ENCODE measurements at places on chromosomes 11 and 22. TPM values are rescaled to one million over a fixed set of nuclear protein-coding genes. Genes with fewer than 3 reads are reported as not detected.

DNA sequence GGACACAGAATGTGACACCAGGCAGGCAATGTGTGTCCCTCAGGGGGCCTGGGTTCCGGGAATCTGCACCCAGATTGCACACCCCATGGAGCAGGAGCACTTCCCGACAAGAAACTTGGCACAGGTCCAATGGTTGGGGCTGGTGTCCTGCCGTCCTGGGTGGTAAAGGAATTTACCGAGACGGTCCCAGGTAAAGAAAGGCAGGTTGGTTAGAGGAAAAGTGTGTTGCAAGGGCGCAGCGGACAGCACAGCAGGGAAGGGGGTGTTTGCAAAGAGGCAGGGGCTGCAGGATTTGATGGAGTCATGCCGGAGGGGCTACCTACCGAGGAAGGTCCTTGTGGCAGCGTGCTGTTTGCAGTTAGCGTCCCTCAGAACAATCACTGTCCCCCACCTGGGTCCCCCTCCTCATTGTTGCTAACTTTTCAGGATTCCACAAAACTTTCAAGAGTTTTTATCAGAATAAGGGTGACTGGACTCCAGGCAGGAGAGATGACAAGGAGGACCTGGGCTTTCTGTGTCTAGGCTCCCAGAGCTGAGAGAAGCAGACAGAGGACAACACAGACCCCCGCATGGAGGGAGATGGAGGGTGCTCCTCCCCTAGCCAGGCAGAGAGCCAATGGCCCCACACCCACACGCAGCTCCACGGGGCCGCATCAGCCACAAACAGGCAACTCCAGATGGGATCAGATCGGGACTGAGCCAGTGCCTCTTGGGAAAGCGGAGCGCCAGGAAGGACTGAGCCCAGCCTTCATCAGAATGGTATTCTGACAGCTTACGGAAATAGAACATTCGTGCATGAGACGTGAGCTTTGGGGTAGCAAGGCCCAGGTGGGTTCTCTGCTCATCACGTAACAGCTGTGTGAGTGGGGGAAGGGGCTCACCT lies 1423.9 kb downstream of the BRD1 start:
- H3K27me3 ChIP-seq, result no peaks in the 10 kb centered on the region
- H3K27ac ChIP-seq, result no peak overlapping the region
- DNase-seq, result no peak
- H3K36me3 ChIP-seq, result no peaks in the 10 kb centered on the region
- H3K4me1 ChIP-seq, result no peaks in the 10 kb centered on the region
- H3K4me3 ChIP-seq, result no peak overlapping the region

DNA sequence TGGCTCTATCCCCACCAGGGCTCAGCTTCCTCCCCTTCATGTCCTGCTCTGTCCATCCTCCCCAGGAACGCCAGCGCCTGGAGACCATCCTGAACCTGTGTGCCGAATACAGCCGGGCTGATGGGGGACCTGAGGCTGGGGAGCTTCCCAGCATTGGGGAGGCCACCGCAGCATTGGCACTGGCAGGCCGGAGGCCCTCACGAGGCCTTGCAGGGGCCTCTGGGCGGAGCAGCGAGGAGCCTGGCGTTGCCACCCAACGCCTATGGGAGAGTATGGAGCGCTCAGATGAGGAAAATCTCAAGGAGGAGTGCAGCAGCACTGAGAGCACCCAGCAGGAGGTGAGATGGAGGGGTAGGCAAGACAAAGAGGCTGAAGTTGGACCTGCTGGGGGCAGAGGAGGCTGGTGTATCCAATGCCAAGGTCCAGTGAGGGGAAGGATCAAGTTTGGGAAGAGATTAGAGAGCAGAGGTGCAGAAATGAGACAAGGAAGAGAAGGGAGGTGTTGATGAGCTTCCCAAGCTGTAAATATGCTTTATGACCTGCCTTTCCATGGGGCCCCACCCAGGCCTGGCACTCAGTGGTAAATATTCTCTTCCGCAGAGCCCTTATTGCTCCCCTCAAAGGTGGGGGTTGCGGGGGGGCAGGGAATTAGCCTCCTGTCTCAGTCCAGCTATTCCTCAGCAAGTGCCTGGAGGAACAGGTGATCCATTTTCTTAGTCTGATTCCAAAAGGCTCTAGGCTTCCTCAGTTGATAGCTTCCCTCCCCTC lies 23.9 kb downstream of the PHLDB1 start:
- no peak for DNase-seq
- peaks cover 27% of the 10 kb centered on the region for H3K4me1 ChIP-seq
- H3K36me3 ChIP-seq, result peaks cover 79% of the 10 kb centered on the region
- H3K4me3 ChIP-seq, result no peak overlapping the region
- H3K27ac ChIP-seq, result no peak overlapping the region

GRCh38 chr22:47014636-47015345 lies 252.3 kb downstream of the TBC1D22A start:
- no peak overlapping the region for H3K27ac ChIP-seq
- H3K36me3 ChIP-seq, result peaks cover 2% of the 10 kb centered on the region
- no peak overlapping the region for H3K4me3 ChIP-seq
- H3K27me3 ChIP-seq, result no peaks in the 10 kb centered on the region

- DNase-seq, result no peak
Observed at GRCh38 chr11:130170345-130170744, 10.8 kb downstream of the ST14 start.

- no peaks in the 10 kb centered on the region for H3K4me1 ChIP-seq
- DNase-seq, result no peak
- no peaks in the 10 kb centered on the region for H3K27me3 ChIP-seq
- H3K4me3 ChIP-seq, result no peak overlapping the region
- H3K27ac ChIP-seq, result no peak overlapping the region
- H3K36me3 ChIP-seq, result no peaks in the 10 kb centered on the region
Observed at GRCh38 chr11:69752890-69753289, 22.3 kb downstream of the FGF4 start.

GRCh38 chr22:30236875-30237274 lies 9.7 kb downstream of the LIF start:
- no peaks in the 10 kb centered on the region for H3K4me1 ChIP-seq
- no peak overlapping the region for H3K4me3 ChIP-seq
- H3K27ac ChIP-seq, result no peak overlapping the region
- no peak for DNase-seq
- H3K27me3 ChIP-seq, result no peaks in the 10 kb centered on the region

The ZDHHC8 gene
- total RNA-seq, result 35.5 TPM

- no peak overlapping the region for H3K4me3 ChIP-seq
- no peaks in the 10 kb centered on the region for H3K4me1 ChIP-seq
- H3K27me3 ChIP-seq, result no peaks in the 10 kb centered on the region
- H3K36me3 ChIP-seq, result peaks cover 6% of the 10 kb centered on the region
Observed at GRCh38 chr11:108922241-108922640, 257.4 kb downstream of the DDX10 start.

The SPI1 gene
- total RNA-seq, result 98.2 TPM
